Panc1 (cell line): ENCODE measurements at places on chromosomes 5 and 9.

DNA sequence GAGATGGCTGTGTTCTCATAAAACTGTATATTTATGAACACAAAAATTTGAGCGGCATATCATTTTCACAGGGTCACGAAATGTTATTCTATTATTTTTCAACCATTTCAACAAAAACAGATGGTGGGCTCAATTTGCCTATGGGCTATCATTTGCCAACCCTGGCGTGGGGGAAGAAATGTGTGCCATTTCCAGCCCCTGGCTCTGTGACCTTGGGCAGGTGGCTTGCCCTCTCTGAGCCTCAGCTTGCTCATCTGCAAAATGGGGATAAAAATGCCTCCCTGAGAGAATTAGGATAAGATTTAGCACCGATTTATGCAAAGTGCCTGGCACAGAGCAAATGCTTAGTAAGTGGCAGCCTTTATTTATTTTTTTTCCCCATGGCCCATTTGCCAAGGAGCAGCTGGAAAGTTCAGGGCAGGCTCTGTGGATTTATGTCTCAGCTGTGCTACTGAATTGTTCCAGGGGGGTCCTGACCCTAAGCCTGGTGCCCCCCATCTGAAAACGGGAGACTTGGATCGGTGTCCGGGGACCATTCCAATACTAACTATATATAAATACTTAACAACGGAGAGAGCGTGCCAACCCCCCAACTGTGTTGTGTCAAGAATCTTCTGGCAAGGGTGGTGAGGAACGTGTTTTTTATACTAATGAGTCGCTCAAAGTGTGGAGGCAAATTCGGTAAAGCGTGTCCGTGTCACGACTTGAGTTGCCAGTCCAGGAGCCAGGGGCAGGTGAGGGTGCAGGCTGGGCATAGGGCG is 34.5 kb downstream of the HRH2 start:
- no peak for DNase-seq

DNA sequence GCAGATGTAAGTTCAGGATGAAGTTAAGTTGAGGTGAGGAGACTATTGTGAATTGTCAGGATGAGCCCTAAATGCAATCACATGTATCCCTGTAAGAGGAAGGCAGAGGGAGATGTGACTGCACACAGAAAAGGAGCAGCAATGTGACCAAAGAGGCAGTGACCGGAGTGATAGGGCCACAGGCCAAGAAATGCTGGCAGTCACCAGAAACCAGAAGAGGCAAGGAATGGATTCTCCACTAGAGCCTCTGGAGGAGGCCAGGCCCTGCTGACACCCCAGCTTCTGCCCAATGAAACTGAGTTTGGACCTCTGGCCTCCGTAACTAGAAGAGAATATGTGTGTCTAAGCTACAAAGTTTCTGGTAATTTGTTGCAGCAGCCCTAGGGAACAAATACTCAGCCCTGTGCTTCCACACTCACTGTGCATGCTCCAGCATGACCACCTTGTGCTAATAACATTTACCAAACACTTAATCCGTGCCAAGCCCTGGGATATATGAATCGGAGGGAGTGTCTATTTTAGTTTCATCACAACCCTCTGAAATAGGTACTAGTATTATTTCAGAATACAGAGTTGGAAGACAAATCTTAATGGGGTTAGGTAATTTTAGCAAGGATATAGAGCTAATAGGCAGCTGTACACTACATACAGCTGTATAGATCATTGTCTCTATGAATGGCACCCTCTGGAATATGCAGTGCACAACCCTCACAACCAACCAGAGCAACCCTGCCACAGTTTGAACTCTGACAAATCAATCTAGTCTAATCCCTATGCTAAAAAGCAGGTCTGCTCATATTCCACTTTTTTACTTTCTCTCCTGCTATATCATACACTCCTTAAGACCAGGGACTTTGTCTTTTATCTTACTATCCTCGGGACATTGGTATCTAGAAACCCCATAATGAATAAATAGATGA is 7.8 kb upstream of the GPX8 start:
- no peak for DNase-seq

DNA sequence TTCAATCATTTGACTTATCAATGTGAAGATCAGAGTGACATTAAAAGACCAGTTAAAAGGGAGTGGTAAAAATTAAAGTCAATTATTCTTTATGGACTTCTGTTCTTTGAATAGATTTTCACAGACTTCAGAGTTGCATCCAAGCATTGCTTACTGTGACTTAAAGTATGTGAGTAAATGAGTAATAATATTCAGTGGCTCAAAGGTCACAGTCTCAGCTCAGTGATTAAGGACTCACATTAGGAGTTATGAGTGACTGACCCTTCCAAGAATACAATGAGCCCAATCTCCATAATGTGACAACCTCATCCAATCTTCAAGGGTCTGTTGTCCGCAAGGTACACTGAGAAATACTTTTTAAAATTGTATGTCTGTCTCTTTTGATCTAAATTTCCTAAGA is 811.2 kb downstream of the BRINP1 start:
- no peak for DNase-seq

DNA sequence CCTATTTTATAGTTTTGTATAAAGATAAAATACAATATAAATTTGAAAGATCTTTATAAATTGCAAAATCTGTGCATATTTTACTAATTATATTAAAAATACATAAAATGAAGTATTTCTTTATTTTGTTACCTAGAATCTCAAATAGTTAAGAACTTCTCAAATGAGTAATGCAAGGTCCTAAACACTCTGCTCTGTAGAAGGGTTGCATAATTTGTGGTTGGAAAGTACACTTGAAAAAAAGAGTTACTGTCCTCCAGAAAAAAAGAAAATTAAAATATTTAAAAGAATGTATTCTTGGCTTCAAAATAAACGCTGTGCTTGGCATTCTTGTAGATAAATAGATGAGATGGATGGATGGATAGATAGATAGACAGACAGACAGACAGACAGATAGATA is 428.8 kb upstream of the CDH6 start:
- no peak for DNase-seq

- DNase-seq = no peak
Measured at GRCh38 chr9:651371-651770, 190.1 kb upstream of the DMRT1 start.

DNA sequence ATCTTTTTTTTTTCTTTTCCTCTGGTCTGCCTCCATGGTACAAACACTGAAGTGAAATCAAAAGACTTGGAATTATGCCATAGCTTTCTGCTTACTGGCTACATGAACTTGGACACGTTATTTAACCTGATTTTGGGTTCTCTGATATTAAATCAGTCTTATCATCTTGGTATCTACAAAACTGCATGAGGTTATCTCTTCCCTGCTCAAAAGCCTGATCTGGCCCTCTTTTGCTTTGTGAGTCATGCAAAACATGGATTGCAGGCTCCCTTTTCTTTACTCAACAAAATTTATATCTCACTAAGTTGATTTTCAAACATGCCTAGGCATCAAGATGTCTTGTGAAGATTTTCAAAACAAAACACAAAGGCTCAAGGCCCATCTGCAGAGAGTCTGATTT is 45.9 kb upstream of the FST start:
- no peak for DNase-seq

DNA sequence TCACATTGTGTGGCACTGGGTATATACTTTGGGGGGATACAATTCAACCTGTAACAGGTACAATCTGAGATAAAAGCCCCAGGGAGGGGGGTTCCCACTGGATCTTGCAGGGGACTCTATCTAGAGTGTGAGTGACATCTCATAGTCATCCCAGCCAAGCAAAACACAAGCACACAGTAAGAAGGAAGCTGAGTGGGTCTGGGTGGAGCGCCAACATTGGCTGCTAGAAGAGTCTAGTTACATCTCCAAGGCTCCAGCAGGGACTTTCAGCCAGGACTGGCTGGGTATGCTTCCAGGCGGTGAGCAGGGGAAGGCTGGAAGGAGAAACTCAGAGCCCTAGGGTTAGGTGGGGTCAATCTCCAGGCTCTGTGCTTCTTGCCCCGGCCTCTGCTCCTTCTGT is 53.0 kb downstream of the IL31RA start:
- no peak for DNase-seq

GRCh38 chr9:92749071-92749933 is 15.3 kb downstream of the BICD2 start:
- DNase-seq = no peak

DNA sequence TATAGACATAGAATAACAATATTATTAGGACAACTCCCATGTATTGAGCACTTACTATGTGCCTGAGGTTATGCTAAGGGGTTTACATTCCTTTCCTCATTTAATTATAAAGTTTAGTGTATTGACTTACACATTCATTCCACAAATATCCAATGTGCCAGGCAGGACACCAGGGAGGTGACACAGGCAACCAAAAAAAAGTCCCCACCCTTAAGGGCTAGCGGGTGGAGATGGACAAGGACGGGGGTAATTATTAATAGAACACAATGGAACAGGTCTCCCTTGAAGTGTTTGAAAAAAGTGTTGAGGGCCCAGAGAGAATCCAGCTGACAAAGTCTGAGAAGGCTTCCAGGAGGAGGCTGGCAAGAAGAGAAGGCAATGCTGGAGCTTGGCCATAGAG is 5.7 kb downstream of the TBC1D2 start:
- no peak for DNase-seq

DNA sequence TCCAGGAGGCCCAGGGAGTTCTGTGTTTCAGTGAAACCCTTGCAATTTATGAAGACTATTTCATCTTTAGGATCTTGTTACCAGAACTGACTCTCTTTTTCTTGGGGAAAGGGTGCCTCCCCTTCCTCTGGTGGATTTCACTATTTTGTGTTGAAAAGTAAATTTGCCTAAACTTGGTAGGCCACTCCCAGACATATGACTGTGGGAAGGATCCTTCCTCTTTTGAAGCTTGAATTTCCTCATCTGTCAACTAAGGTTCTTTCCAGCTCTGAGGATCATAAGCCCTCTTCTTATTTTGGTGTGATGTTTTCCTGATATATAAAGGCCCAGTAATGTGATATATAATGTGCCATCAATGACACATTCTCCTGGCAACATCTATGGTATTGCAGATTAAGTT is 59.1 kb upstream of the ZFAND5 start:
- DNase-seq = no peak

DNA sequence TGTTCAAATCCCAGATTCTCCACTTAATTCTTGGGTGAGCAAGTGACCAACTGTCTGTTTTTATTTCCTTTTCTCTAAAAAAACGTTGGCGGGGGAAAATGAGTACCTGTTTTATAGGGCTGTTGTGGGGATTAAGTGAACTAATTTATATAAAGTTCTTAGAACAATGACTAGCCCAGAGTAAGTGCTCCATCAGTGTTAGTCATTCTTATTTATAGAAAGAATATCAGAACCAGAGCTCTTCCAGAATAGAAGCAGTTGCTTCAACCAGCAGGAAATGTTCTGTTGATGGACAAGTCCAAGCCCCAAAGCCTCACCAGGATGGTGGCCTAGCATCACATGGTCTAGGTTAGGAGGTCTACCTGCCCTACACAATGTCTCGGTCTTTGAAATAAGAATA is 379.2 kb downstream of the ACTL7B start:
- DNase-seq = no peak

GRCh38 chr5:137997726-137998213 is 35.1 kb downstream of the FAM13B start:
- no peak for DNase-seq

- no peak for DNase-seq
Measured at GRCh38 chr5:145999208-145999607, 62.8 kb downstream of the SH3RF2 start.

DNA sequence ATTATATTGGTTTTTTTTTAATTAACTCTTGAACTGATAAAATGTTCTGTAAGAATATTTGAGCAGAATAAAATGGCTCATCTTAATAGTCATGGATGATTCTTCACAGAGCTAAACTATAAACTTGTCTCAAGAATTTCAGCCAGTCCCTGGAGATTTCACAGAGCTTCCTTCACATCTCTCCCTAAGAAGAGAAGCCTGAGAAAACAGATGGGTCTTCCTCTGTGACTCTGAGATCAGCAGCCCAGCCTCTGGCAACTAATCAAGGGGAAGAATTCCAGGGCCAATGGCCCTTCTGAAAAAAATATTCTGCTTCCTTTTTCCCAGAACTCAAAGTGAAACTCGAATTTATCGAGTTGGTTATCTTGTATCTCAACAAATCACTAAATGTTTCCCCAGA is 122.2 kb upstream of the ITGA1 start:
- no peak for DNase-seq

- no peak for DNase-seq
Measured at GRCh38 chr5:147689426-147689825, 93.1 kb downstream of the JAKMIP2 start.

GRCh38 chr9:133251773-133252172 is 23.2 kb downstream of the ABO start:
- no peak for DNase-seq

DNA sequence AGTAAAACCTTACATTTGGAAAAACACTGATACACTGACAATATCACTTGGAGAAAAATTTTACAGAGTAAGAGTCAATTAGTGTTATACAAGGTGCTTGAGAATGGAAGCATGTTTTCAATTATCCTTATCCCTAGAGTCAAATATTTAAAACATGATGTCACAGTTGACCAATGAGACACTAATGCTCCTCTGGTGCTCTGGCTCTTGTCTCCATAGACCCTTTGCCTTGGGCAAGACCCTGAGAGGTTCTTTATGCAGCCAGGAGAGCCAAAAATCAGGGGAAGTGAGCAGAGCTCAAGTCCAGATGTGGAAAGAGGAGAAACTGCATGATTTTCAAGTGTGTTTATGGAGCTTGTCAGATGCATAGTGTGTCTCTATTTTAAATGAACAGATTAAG is 153.9 kb downstream of the MARCHF11 start:
- no peak for DNase-seq

GRCh38 chr5:139592289-139592688 is 31.1 kb downstream of the UBE2D2 start:
- DNase-seq = no peak

- DNase-seq = no peak
Measured at GRCh38 chr5:24862117-24862516, 217.3 kb upstream of the CDH10 start.

DNA sequence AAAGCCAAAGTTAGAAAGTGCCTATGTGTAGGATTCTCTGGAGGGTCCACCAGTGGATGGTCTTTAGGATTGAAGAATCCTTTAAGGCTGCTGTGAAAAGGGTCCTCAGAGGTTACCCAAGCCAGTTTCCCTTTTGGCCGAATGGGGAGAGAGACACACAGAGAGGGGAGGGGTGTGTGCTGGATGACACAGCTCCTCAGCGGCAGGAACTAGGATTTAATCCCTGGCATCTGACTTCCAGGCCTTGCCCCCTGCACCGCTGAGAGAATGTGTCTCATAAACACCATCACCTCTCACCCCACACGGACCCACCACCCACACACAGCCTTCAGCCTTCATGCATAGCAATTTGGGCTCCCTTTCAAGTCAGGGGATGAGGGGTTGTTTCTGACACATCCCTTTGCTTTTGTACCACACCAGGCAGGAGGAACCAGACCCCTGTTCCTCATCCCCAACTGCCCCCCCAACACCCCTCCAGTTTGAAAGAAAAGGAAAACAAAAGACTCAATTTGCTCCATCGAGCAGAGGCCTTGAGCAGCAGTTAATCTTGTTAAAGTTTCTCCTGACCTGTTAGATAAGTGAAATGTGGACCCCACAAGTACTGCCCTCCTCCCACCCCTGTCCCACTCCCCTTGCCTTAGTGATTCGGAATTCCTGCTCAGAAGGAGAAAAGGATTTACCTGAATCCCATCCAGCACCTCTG is 4.0 kb downstream of the PAPPA start:
- no peak for DNase-seq
